Adrenal gland (tissue), 19 donors: ENCODE measurements at places on chromosomes 2 and 18. TPM values are rescaled to one million over a fixed set of nuclear protein-coding genes. Genes with fewer than 3 reads are reported as not detected.

Gene RALBP1
- total RNA-seq = 40.3 TPM

- no peak for DNase-seq
Observed at GRCh38 chr2:128568106-128568505, 249.4 kb upstream of the HS6ST1 start.

DNA sequence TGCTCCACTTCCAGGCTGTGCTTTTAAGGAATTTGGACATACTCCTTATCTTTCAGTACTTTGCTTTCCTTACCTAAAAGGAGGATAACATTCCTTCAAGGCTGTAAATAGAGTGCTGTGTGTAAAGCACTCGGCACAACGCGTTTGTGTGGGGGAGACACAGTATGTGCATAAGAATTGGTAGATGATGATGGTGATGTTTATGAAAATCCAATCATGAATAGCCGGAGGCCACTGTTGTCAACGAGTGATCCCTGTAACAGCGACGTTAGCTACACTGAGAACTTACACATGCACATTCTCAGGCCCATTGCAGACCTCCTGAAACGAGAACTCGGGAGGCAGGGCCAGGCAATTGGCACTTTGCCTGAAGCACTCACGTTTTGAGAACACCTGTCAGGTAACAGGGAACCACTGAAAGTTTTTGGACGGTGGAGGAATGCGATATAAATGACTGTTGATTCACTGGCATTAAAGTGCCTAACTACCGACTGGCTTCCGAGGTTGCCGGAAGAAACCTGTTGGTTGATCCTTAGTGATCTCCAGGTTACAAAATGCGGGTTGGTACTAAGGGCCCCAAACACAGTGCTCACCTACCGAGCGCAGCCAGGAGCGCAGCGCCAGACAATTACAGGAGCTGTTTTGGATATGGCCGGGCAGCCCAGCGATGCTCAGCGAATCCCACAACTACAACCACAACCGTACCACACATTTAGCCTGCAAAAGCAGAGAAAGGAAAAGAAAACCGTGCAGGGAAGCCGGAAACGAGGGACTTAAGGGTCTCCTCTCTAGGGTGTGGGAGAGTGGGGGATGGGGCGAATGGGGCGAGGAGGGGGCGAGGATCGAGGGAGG is 1.0 kb upstream of the MAP4K4 start:
- DNase-seq = peak; percentile 9

Gene RNF152
- 10.8 TPM for total RNA-seq

GRCh38 chr2:168645696-168646338 is 156.6 kb upstream of the NOSTRIN start:
- DNase-seq = no peak

Gene ANKRD62
- not detected for total RNA-seq

DNA sequence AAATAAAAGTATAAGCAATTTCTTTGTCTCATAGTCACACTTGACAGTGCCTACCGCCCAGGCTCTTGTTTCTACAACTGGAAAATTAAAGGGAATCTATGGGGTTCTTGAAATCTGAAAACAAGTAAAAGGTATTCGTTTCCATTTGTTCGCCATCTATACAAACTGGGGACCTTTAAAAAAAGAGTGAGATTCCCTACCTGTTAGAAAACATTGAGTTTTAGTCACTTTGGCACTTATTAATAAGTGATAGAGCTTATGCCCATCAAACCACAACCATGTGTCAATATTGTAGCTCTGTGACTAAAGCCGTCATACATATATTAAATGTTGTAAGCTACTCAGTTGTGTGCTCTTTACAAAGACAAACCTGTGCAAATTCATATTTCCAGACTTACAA is 13.2 kb downstream of the FN1 start:
- no peak for DNase-seq

GRCh38 chr2:68977453-68977852 is 3.0 kb downstream of the GKN1 start:
- DNase-seq = no peak

GRCh38 chr2:151919786-151920185 is 91.6 kb upstream of the ARL5A start:
- no peak for DNase-seq

DNA sequence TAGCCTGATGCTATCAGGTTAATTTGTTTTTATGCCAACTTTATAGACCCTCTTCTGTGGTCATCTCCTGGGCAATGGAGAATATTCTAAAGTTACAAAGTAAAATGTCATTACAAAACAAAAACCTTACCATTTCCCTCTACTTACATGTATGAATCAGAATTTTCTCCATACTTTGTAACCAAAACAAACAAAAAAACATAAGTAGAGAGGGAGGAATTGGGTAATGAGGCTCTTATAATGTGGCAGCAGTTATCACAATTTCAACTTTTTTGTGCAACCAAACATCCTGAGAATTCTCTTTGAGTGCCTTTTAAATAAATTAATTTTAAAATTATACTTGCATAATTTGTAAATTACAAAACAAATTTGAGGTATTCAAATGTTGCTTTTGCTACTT is 332.8 kb downstream of the TXNL1 start:
- no peak for DNase-seq

DNA sequence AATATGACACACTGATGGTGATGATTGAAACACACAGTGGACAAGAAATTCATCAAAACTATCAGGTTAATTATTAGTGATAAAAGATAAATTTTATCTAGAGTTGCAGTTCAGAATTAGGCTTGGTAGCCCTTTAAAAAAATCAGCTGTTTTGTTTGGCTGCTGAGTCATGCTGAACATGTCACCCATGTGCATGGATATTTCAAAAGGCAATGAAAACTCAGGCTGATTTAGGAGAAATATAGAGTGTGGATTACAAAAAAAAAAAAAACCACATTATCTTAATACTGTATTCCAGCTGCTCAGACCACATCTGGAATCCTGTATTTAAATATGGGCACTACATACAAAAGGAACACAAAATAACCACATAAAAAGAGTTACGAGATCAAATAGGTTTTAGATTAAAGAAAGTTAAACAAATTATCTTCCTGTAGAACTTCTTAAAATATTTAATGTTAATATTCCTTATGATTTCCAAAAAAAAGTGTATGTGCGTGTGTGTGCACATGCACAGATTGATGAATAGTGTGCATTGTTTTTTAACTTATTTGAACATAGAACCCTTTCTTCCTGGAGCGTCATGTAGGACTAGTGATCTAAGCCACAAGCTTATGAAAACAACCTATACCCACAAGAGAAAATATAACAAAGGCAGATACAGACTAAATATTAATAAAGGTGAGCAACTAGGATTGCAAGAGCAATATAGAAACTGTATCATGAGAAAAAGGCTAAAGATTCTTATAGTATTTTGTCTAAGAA is 186.2 kb downstream of the STK39 start:
- no peak for DNase-seq

DNA sequence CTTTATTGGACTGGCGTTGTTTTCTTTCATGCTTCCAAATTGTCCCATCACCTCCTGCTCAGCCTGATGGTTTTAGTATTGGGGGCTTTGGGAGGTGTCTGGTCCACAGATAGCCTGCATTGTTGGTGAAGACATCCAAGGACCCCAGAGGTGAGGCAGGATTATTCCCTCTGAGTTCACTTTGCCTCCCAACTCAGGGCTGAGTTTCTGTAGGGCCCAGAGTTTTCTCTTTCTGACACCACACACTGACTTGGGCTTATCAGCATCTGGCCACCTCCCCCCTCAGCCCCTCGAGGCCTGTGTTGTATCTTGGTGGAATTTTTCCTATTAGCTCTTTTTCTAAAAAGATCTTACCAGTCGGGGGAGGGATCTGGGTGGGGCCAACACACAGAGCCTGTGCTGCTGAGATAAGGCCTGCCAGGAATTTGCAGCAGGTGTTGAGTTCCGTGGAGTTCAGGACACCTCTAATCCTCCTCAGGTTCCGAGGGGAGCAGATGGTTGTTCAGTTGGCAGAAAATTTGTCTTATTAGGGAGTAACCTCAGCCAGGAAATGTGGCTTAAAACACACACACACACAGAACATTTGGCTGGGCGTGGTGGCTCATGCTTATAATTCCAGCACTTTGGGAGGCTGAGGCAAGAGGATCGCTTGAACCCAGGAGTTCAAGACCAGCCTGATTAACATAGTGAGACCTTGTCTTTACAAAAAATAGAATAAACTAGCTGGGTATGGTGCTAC is 7.3 kb downstream of the EMILIN2 start:
- no peak for DNase-seq

DNA sequence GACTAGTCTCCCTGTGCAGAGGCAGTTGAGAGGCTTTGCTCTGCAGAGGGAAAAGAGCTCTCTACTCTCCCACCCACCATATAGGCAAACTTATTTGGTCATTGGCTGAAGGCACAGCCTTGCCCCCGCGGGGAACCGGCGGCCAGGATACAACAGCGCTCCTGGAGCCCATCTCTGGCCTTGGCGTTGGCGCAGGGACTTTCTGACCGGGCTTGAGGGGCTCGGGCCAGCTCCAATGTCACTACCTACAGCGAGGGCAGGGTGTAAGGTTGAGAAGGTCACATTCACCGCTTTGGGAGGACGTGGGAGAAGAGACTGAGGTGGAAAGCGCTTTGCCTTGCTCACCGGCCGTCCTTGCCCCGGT is 2.2 kb downstream of the ONECUT2 start:
- no peak for DNase-seq

DNA sequence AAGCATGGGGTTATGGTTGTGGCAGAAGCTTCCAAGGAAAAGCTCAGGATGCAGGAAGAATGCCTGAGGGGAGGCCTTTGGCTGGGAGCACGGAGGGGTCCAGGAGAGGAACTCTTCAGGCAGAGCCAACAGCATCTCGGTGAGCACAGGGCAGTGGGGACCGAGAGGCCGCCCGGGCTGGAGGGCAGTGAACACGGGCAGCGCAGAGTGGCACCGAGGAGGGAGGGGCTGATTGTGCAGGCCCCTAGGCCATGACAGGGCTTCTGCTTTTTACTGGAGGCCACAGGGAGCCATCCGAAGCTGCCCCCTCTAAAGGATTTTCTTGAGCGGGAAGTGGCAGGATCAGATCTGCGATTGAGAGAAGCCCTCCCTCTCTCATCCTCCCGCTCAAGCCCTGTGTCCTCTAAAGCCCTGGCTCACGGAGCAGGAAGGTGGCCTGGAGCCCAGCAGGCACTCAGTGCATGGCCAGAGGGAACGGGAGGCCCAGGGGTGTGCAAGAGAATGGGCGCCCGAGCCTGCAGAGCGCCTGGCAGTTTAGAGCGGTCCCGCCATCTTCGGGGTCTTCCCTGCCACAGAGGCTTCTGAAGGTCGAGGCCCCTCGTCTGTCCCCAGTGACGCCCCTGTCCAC is 110.0 kb upstream of the STON1 start:
- peak; percentile 21 for DNase-seq

DNA sequence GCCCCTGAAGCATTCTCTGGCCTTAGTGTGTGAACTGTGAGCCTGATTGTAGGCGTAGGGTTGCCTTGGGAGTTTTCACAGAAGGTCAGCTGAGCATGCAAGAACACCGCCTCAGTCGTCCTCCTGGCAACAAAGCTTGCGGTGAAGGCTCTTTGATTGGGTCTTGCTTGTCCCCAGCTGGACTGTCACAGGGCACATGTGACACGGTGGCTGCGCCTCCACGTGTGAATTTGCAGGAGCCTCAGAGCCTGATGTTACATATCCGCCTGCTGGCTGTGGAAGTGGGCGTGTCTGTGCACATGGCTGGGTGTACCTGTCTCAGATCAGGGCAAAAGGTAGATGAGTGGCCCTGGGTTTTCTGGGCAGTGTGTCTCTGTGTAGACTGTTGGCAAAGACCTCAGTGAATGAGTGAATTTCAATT is 228.7 kb downstream of the HAUS1 start:
- no peak for DNase-seq

- no peak for DNase-seq
Observed at GRCh38 chr2:152630466-152630865, 86.8 kb downstream of the PRPF40A start.

- DNase-seq = no peak
Observed at GRCh38 chr2:123606631-123607030, 418.5 kb upstream of the CNTNAP5 start.

Gene CASP8
- 41.1 TPM for total RNA-seq

DNA sequence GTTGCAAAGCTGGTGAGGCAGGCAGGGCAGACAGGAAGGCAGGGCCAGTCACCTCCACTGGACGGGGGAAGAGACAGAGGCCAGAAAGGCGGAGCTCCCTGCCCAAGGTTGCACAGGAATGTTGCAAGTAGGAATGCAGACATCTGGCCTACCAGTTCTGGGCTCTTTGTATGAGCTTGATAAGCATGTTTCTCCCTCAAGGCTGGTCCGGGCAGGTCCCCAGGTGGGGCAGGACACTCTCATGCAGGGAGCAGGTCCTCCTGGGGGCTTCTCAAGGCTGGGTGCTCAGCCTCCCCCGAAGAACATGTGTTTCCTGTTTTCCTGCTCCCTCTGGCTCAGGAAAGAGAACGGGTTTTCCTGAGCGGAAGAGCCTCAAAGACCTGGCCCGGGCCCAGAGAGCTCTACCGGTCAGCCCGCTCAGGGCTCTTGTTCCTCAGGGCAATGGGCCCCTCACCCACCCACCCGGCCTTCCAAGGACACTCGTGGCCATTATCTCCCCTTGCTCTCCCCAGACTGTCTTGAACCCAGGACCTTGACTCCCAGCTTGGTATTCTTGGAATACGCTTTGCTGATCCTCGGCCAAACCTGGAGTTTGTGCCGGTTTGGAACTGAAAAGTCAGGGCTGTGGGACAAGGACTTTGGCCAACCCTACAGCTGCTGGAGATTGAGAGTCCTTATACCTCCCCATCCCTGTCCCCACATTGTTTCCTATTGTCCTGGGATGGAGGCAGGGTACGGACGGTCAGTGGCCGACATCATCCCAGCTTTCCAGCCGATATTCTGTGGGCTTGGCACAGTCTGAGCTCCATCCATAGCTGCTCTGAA is 87.7 kb upstream of the HAAO start:
- DNase-seq = peak; percentile 43

DNA sequence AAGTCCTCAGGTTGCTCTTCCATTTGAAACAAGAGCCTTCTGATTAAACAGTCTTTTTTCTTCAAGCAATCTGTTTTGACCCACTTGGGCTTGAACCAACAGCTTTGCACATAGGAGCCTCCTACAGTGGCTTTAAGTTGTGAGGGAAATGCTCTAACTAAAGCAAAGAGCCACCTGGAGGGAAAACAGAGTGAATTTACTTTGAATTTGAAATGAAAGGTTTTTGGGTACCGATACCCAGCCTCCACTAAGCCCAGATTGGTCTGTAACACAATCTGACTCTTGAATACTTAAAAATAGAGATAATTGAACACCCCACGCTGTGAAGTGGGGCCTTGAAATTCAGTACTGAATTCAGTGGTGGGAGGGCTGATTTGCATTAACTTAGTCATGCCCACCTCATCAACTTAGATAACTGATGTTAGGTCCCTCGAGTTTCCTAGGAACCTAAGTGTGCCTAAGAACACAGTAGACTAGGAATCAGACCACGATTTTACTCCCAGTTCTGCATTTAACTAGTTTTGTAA is 56.3 kb upstream of the ACVR1C start:
- DNase-seq = no peak
